ENCODE measurements at places on chromosomes 12 and 14.
A peak's percentile ranks its signal among the peaks of the same experiment; 100 is the strongest.

- DNase-seq: no peak
Observed at GRCh38 chr12:93740751-93741150, 63.6 kb downstream of the CRADD start.

- DNase-seq: no peak
Observed at GRCh38 chr12:109698820-109699219, 14.8 kb upstream of the FAM222A start.

- no peak for DNase-seq
Observed at GRCh38 chr14:67539116-67539515, 6.0 kb downstream of the PLEKHH1 start.

DNA sequence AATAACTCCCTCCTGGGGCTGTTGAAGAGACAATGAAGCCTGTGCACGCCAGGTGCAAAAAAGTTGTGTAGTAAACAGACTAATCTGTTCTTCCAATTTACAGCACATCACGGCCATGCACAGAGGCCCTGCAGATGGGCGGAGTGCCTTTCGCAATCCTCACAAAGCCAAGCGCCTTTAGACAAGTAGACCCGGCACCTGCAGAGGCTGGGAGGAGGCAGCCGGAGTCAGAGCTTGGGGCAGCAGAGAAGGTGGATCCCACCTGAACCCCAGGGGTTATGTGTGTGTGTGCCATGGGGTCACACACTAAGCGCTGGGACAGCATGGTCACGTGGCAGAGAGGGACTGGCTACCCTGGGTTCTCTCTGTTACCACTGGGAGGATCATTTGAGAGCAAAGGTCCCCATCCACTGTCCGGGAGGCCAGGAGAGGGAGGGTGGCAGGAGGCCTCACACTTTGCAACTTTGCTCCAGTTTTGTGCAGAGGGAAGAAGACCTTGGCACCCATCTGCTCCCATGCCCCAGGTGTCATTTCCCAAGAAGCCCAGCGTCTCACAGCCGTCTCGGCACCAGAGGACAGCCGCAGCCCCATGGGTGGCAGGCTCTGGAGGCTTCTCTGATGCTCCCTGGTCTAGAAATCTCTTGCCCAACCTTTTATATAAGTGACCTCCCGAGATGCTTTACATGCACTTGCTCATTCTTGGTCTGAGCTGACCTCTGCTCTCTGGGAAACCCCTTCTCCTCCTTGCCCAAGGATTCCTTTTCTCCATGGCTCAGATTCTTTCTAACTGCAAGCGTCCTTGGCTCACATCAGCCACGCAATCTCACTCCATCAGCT, 80.0 kb upstream of the DICER1 start:
- DNase-seq: no peak

GRCh38 chr14:61196034-61196433, 85.1 kb downstream of the TMEM30B start:
- no peak for DNase-seq

GRCh38 chr14:64040044-64040443, 187.2 kb downstream of the SYNE2 start:
- DNase-seq: no peak

- peak; percentile 67 for DNase-seq
Observed at GRCh38 chr14:81164167-81164774, 56.5 kb downstream of the GTF2A1 start.

- no peak for DNase-seq
Observed at GRCh38 chr14:51019089-51019488, 74.8 kb upstream of the PYGL start.

DNA sequence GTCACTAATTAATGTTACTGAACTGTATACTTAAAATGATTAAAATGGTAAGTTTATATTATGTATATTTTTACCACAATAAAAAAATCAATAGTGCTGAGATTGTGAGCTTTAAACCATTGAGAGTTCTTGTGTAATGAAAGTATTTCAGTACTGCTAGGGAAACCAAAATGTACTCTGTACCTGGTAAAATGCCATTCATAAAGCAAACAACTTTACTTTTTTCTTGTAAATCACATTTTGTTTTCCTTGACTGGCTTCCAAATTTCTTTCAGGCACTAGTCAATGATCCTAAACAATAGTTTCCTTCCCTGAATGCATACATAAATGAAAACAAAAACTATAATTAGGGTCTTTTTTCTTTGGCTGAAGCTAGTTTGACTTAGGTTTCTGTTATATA, 29.4 kb upstream of the SNRPF start:
- no peak for DNase-seq

GRCh38 chr14:77014004-77014604, 14.4 kb downstream of the IRF2BPL start:
- DNase-seq: no peak

- DNase-seq: peak; percentile 8
Observed at GRCh38 chr14:70340002-70340401, 19.5 kb downstream of the COX16 start.

- no peak for DNase-seq
Observed at GRCh38 chr12:104631867-104632266, 175.1 kb downstream of the CHST11 start.

DNA sequence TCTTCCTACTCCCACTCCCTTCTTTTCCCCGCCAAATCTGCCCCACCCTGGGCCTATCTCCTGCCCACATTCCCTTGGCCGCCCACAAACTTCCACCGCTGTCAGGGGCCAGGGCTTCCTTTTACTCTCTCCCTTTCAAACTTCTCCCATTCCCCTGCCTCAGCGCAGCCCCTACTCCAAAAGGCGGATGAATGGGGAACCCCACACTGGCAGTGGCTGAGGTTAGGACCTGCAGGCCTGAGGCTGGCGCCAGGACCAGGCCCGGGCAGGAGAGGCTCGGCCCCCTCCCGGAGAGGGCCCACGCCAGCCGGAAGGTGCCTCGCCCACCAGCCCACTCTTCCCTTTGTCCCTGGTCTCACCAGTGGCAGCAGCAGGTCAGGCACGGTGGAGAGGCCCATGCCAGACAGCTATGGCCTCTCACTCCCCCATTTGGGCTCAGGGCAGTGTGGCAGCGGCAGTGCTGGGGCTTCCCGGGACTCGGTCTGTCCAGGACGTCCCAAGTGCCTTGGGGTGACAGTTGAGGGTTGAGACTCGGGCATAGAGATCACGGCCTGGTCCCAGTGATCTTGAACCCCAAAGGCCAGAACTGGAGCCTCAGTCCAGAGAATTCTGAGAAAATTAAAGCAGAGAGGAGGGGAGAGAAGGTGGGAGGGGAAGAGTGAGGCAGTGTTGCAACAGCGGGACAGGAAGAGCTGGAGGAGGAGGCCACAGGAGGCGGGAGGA, at the start of gene TNFRSF1A:
Gene TNFRSF1A (minus strand): TSS at position 660 of the 723 bp plus-strand sequence. CDS start 262 bp downstream, at position 398.
- peak; percentile 55 for DNase-seq

DNA sequence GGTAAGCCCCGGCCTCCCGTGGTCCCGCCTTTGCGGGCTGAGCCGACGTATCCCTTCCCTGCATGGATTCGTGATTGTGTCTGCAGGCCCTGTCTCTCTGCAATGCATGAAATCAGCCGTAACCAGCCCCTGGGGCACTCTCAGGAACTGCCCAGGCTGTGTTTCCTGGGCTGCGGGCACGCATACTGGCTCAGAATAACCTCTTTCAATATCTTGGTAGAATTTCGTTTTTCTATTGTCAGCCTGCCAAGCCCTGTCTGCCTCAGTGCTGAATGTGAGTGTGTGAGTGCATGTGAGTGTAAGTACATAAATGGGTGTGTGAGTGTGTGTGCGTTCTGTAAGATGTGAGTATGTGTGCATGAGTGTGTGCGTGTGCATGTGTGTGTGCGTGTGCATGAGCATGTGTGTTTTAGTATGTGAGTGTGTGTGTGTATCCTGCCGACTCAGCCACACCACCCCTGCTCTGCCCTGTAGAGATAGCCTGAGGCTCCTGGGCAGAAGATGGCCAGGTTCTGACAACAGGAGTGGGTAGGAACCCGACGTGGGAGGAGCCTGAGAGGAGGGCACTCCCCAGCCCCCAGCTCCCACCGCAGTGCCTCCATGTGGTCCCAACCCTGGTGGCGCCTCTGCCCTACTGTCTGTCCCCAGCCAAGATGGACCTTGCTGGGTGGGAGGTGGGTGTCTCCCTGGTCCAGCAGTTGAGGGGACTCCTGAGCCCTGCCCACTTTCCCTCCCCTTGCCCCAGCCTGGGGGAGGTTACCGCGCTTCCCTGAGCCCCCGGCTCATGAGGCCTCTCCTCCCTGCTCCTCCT, 268.8 kb downstream of the ADGRD1 start:
- peak; percentile 21 for DNase-seq

GRCh38 chr12:2484141-2484776, 310.5 kb upstream of the FKBP4 start:
- no peak for DNase-seq

GRCh38 chr14:90060965-90061684, 669 bp upstream of the KCNK13 start:
- DNase-seq: peak; percentile 13

DNA sequence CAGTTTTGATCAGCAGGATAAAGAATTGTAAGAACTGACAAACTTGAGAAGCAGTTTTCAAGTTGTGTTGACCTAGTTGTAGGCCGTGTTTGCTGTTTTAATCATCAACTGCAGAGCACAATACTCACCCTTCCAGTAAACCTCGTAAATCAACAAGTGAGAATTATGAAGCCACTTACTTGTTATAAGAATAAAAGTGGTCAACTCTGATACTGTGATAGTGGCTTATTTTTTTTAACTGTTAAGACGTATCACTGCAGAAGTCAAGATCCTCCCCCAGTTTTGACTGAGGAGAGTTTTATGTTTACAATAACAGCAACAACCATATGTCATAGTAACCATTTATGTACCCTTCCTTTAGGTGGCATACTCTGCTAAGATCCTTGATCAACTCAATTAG, 100.8 kb upstream of the DACT1 start:
- DNase-seq: no peak

GRCh38 chr14:23365732-23366425, 907 bp upstream of the EFS start:
- DNase-seq: no peak

GRCh38 chr12:53059434-53060063, 9.7 kb downstream of the TNS2 start:
- no peak for DNase-seq

- DNase-seq: no peak
Observed at GRCh38 chr12:46963977-46964971, 115.1 kb upstream of the PCED1B start.

DNA sequence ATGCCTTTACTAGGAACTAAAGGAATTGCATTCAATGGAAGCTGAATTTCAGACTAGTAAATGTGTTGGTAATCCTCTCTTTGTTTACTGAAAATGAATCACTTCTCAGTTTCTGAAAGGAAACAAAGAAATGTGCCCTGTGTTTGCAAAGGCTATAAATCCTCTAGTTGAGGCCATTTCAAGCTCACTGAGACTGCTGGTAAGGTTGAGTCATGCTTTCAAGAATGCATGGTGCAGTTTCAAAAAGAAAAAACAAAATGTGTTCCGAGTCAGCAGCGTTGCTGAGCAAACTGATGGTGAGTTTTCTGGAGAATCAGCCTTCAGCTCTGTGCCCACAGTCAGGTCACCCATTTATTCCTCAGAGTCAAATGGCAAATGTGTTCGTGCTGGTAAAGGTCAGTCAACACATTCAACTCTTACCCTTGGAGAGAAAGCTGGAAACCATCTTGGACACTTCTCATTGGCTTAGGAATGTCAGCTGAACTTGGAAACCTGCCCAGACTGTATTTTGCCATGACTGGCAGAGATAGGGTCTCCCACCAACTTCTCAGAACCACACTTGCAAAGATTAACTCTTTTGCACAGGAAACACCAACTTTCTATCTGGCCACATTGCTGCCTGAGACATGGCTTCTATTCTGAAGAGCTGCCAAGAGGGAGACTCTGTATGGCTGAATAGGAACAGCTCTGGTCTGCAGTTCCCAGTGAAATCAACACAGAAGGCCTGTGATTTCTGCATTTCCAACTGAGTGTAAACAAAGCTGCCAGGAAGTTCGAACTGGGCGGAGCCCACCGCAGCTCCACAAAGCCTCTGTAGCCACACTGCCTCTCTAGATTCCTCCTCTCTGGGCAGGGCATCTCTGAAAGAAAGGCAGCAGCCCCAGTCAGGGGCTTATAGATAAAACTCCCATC, 484.4 kb downstream of the ATP23 start:
- no peak for DNase-seq

DNA sequence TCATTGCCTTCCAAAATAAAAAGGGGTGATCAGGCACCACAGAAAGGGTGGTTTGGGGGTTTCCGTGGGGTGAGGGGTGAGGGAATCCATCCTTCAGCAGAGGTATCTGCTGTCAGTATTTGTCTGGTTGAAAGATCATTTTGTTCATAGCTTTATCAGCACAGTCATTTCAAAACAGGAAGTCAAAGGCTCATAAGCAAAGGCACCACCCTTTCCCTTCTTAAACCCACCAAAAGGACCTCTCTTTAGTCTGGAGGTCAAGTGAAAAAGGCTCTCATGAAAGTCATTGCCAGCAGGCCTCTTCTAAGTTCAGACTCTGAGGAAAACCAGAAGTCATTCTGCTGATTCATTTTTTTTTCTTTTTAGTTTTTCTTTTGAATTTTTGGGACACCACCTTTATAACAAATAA, 6.2 kb downstream of the CHST11 start:
- peak; percentile 51 for DNase-seq

- no peak for DNase-seq
Observed at GRCh38 chr12:55695349-55695748, 12.4 kb downstream of the ITGA7 start.

GRCh38 chr12:24705216-24705615, 243.7 kb downstream of the BCAT1 start:
- DNase-seq: no peak

DNA sequence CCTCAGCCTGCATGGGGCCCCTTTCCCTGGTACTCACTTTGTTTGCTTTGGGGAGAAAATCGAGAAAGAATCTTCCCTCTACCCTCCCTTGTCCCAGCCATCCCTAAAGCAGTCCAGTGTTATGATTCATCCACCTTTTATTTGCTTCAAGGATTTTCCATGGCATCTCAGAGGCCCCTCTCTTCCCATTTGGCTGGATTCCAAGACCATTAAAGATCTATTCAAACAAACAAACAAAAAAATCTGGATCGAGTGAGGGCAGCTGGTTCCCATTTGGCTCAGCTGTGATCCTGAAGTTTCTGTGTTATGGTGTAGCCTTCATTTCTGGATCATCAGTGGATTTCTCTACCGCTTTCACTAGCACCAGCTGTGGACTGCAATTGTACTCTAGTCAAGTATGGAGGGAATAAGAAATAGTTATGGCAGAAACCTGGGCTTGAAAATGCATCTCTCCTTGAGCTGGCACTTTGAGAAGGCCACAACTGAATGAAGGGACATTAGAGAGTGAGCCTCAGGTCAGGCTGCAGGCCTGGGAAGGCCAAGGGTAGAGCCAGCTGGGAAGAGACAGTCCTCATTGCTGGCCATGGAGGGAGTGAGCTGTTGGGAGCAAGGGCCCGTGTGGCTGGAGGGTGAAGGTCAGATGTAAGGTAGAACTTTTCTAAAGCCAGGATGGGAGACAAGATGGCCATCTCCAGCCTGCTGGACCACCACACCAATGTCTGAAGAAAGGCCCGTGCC, 13.7 kb downstream of the KRT71 start:
- no peak for DNase-seq

GRCh38 chr12:64729909-64730587, 29.2 kb downstream of the GNS start:
- no peak for DNase-seq

Measured in stimulated activated naive CD8-positive, alpha-beta T cell treated with anti-CD3 and anti-CD28 coated beads, Interleukin-15, Interleukin-2, amounts not matched to agents 100 U/mL and 50 U/mL, for 24 hours (primary cell).